ENCODE measurements at places on chromosomes 12 and 14. TPM values are rescaled to one million over a fixed set of nuclear protein-coding genes. Genes with fewer than 3 reads are reported as not detected.
A peak's percentile ranks its signal among the peaks of the same experiment; 100 is the strongest.

Gene C12orf56
- 4.5 TPM for total RNA-seq

Gene PMCH
- total RNA-seq: not detected

Gene ST8SIA1
- total RNA-seq: 12.3 TPM

Gene CLEC12A
- not detected for total RNA-seq

Gene ANO4
- 3.7 TPM for total RNA-seq

Gene UNC79
- total RNA-seq: 6.2 TPM

Gene ACSM4
- 15.3 TPM for total RNA-seq

Gene FAM181A
- not detected for total RNA-seq

DNA sequence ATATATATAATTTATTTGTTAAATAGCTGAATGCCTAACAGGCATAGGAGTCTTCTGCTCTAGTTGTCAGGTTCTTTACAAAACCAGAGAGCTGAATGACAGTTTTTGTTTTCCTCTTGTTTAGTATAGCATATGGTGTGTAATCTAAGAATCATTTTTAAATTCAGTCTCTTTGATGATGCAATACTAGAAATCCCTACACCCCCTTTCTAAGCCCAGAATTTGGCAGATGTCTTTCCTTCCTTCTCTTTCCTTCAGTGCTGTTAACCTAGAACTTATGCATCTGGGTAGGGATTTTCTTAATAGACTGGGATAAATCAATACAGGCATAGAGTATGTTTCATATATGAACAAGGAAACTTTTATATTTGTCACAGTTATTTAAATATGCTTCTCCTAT, 198.1 kb downstream of the KCNH5 start:
- no peaks in the 10 kb centered on the region for H3K27me3 ChIP-seq
- no peak overlapping the region for H3K4me3 ChIP-seq
- H3K4me1 ChIP-seq: no peaks in the 10 kb centered on the region
- DNase-seq: no peak
- no peaks in the 10 kb centered on the region for H3K36me3 ChIP-seq

- H3K27ac ChIP-seq: no peak overlapping the region
- no peak for DNase-seq
- H3K4me1 ChIP-seq: peaks cover 2% of the 10 kb centered on the region
These were observed 136.2 kb downstream of the ANO6 start for GRCh38 chr12:45351921-45352670.

DNA sequence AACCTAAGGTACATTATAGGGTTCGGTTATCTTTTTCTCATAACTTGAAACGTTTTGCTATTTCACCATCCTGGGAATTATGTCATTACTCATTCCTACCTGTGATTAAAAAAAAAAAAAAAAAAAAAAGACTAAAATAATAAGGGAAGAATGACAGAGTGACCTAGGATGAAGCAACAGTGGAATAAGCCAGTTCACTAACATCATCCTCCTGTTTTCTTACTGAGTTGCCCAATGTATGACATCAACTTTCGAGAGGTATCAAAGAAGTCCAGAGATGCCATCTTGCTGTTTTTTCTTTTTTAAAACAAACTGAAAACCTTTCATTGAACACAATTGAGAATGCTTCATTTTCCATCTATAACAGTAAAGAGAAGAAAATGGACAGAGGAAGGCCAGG, 42.8 kb downstream of the AMN start:
- H3K36me3 ChIP-seq: peaks cover 96% of the 10 kb centered on the region
- H3K4me3 ChIP-seq: no peak overlapping the region
- no peak for DNase-seq

DNA sequence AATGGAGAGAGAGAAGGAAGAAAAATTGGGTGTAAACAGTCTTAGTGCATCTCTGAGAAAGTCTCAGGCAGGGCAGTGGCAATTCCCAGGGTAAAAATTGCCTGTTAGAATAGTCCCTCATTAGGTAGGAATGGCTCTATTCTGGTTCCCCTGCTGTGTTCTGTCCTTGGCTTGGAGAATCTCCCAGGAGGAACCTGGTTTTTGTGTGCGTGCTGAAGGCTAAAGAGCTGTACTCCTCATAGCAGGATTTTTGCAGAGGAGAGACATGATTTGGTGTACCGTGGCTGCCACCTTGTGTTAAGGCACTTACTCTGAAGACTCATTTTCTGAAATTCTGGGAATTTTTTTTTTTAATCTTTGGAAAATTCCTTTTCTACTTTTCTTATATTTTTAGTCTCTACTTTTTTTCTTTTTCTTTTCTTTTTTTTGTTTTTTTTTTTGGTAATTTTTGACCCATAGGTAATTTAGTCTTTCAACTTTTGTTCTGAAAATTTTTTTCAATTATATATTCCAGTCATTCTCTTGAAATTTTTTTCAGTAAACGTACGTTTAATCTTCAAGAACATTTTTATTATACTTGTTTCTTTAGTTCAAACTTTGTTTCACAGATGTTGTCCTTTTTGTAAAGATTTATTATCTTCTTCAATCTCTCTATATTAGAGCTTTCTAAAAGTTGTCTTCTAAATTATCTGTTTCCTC, 63.8 kb downstream of the FBXO33 start:
- no peaks in the 10 kb centered on the region for H3K36me3 ChIP-seq
- peak; percentile 91 for DNase-seq
- no peak overlapping the region for H3K27ac ChIP-seq
- no peaks in the 10 kb centered on the region for H3K27me3 ChIP-seq

GRCh38 chr14:72906879-72907278, 13.0 kb upstream of the DPF3 start:
- peaks cover 3% of the 10 kb centered on the region for H3K4me1 ChIP-seq
- no peak overlapping the region for H3K27ac ChIP-seq
- H3K36me3 ChIP-seq: no peaks in the 10 kb centered on the region
- no peak overlapping the region for H3K4me3 ChIP-seq
- H3K27me3 ChIP-seq: no peaks in the 10 kb centered on the region

DNA sequence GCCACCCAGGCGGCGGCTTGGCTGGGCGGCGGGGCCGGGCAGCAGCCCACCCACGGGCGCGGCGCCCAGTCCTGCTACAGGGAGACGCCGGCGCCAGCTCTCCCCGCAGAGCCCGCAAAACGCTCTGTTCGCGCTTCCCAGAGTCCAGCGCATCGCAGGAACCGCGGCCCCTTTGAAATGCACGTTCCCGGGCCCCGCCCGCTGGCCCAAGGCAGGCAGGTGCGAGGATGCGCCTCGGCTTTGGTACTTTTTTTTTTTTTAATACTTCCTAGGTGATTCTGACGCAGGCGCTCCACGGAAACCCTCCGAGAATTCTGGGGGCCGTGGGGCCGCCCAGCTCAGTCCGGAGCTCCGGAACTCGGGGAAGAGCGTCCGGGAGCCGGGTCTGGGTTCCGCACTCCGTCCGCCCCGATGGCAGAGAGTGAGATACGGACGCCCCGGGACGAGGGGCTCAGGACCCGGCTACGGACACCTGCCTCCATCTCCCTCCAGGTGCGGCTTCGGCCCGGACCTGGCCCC, 483 bp downstream of the POC1B start:
- peak; percentile 90 for DNase-seq
- peak overlapping the region; percentile 45 for H3K27ac ChIP-seq
- H3K36me3 ChIP-seq: peaks cover 12% of the 10 kb centered on the region
- no peaks in the 10 kb centered on the region for H3K27me3 ChIP-seq

DNA sequence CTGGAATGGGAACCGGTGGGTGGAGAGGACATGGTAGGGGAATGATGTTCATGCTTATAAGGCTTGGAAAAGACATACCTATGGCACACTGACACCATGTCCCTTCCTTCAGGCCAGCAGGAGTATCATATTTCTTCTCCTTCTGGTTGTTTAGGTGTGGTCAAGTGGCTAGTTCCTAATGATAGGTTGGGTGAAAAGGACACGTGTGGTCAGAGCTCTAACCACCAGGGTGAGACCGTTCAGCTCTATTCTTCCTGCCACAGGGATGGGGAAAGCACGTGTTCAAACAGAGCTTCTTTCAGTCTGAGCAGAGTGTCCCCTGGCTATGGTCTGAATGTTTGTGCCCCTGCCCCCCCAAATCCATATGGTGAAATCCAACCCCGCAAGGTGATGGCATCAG, 209.1 kb downstream of the PAX9 start:
- no peak overlapping the region for H3K27ac ChIP-seq
- no peak for DNase-seq
- no peaks in the 10 kb centered on the region for H3K36me3 ChIP-seq
- no peak overlapping the region for H3K4me3 ChIP-seq
- H3K4me1 ChIP-seq: no peaks in the 10 kb centered on the region

DNA sequence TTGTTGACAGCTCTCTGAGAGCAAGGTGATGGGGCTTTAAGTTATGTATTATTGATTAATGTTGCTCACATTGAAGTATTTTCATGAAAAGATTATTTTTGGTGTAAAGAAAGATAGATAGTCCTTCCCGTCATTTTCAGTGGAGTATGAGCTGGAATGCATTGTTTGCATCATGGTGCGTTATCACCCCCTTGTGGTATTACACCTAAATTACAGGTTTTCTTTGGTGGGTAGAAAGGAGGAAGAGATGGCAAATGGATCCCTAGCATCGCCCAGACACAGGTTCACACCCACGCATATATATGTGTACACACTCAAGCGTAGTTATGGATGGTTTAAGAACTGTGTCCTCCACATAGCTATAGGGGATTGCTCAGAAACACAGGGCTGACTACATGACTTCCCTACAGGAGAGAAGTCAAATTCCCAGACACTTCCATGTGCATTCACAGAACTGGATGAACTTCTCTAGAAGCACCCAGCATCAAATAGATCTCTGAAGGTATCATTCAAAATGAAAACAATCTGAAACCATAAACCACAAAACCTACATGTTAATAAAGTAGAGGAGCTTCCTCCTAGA, 14.4 kb upstream of the SERPINA10 start:
- no peak overlapping the region for H3K4me3 ChIP-seq
- no peaks in the 10 kb centered on the region for H3K36me3 ChIP-seq
- no peaks in the 10 kb centered on the region for H3K27me3 ChIP-seq
- no peaks in the 10 kb centered on the region for H3K4me1 ChIP-seq

DNA sequence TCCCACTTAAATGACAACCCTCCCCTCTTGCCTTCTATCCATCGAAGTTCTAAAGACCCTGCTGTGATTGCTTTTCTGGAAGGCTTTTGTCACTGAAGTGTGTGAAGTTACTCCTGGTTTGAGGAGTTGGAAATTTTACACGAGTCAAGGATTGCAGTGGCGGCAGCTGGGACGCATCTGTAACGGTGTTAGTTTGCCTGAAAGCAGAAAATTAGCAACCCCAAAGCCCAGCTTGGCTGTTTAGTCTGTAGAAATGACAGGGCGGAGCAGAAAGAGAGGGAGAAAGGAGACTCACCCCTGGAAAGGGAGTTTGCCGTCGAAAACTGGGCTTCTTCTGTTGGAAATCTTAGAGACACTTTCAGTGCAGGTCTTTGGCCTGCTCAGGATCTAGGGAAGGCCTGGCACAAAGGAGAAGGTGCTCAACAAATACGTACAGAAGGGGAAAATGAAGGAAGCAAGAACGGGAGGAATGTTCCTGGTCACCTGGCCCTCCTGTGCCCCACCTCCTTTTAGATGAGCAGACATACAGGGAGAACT, 931 bp upstream of the MYF5 start:
- no peak overlapping the region for H3K4me3 ChIP-seq
- peak; percentile 65 for DNase-seq
- H3K27me3 ChIP-seq: peaks cover 19% of the 10 kb centered on the region
- no peak overlapping the region for H3K27ac ChIP-seq

- no peak overlapping the region for H3K4me3 ChIP-seq
- no peak for DNase-seq
- H3K36me3 ChIP-seq: no peaks in the 10 kb centered on the region
- no peaks in the 10 kb centered on the region for H3K27me3 ChIP-seq
- H3K4me1 ChIP-seq: no peaks in the 10 kb centered on the region
- H3K27ac ChIP-seq: no peak overlapping the region
These were observed 120.0 kb downstream of the DNAI7 start for GRCh38 chr12:25074954-25075353.

GRCh38 chr14:62084020-62084419, 321.8 kb downstream of the SNAPC1 start:
- no peak overlapping the region for H3K4me3 ChIP-seq
- H3K27ac ChIP-seq: no peak overlapping the region
- no peak for DNase-seq
- H3K4me1 ChIP-seq: no peaks in the 10 kb centered on the region

GRCh38 chr14:78673845-78674244, 503.7 kb downstream of the NRXN3 start:
- H3K4me3 ChIP-seq: no peak overlapping the region
- H3K4me1 ChIP-seq: no peaks in the 10 kb centered on the region
- peak; percentile 50 for DNase-seq
- no peak overlapping the region for H3K27ac ChIP-seq
- H3K36me3 ChIP-seq: no peaks in the 10 kb centered on the region
- no peaks in the 10 kb centered on the region for H3K27me3 ChIP-seq

DNA sequence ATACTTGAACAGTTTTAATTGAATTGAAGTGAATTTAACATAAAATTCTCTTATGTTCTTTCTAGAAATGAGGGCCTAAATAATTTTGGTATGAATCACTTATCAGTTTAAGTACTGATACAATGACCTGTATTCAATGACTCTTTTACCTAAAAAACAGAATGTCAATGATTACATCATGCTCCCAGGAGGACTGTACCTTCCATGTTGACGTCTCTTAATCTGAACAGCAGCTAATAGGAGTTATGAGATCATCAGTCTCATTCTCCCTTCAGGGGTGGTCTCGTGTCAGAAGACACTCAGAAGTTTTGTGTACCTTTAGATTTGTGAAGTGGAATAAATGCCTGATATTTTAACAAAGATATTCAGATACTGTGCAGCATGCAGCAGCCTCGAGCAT, 206.3 kb downstream of the CNTN1 start:
- DNase-seq: no peak
- H3K27ac ChIP-seq: no peak overlapping the region
- H3K36me3 ChIP-seq: no peaks in the 10 kb centered on the region
- no peaks in the 10 kb centered on the region for H3K4me1 ChIP-seq

GRCh38 chr14:60720962-60721325, 3.2 kb downstream of the SIX4 start:
- H3K27ac ChIP-seq: no peak overlapping the region
- peaks cover 8% of the 10 kb centered on the region for H3K4me1 ChIP-seq
- peaks cover 18% of the 10 kb centered on the region for H3K36me3 ChIP-seq
- H3K27me3 ChIP-seq: peaks cover 21% of the 10 kb centered on the region
- peak overlapping the region; percentile 83 for H3K4me3 ChIP-seq
- DNase-seq: no peak

- H3K4me1 ChIP-seq: no peaks in the 10 kb centered on the region
- no peaks in the 10 kb centered on the region for H3K27me3 ChIP-seq
- no peak for DNase-seq
These were observed 68.3 kb downstream of the KDM2B start for GRCh38 chr12:121512561-121512960.
